Adipocyte (in vitro differentiated cells): ENCODE measurements at places on chromosomes 13 and 19.

GRCh38 chr19:41552558-41552957, 23.4 kb upstream of the CEACAM21 start:
- no peak for DNase-seq

DNA sequence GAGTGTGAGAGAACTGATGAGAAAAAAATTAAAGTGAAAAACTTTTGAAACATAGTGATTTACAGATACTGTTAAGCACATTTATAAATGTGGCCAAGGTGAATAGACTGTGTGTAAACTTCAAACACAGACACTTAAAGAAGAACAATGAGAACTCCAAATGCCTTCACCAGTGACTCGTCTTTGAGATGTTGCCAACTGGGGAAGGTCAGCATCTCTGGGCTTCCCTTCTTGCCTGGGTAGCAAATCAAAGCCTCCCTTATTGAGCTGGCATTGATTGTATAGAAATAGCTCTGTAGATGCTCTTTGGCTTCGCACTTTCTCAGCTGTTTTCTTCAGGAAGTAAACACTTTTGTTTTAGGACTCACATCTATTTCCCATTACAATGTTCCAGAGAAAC, 177.3 kb upstream of the SGCG start:
- DNase-seq, result no peak

GRCh38 chr19:6484230-6484629, 2.6 kb upstream of the DENND1C start:
- no peak for DNase-seq

DNA sequence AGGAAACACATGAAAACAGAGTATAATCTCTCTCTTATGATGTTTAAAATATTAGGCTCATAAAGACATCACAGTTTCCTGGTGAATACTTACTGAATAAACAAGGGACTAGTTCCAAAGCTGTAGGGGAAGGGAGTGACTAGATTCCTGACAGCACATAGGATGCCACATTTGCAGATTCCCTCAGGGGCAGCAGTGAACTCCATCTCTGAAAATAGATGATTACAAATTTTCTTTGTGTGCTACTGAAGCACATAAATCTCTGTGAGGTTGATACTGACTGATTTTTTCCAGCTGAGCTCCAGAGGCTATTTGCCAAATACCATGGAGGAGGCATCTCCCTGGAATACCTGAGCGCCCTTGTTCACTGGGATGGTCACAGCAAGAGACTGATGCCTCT, 77.3 kb downstream of the FGF9 start:
- DNase-seq, result no peak

DNA sequence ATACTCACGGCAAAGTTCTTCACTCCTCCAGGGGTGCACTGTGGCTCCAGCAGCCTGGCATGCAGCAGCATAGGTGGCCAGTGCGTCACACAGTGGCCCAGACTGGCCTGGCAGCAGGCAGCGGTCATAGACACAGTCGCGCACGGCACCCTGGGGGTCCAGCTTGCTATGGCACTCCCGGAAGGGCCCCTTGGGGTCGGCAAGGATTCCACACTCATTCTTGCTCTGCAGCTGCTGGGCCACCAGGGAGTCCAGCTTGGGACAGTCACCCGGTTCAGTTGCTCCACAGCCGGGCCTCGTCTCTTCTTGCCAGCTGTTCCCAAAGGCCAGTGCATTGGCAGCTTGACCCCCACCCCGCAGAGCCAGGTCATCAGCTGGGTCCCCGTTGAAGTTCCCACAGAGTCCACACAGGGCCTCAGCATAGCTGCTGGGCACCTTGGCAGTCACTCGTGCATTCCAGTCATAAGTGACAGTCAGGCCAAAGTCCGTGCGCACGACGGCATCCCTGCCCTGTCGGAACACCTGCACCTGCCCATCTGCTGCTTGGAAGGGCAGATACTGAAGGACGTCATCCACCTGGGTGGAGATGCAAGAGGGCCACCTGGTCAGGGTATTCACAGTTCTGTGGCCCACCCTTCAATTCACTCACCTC, 20.6 kb downstream of the FCGBP start:
- no peak for DNase-seq

DNA sequence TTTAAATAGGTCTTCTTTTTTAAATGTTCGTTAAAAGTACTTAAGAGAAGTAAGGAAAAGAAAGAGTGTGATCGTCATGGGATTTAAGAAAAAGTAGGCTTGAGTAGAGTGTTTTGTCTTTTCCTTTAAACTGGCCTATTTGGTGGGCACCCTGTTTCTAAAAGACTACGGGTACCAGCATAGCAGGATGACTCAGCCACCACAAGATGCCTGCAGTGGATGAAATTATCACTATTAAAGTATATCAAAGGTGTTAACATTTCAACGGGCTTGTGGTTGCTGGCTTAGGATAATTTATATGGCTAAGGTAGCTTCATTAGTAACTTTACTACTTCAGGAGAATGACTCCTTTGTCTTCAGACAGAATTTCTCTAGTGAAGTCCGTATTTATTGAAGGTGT, 112.6 kb downstream of the STARD13 start:
- no peak for DNase-seq

DNA sequence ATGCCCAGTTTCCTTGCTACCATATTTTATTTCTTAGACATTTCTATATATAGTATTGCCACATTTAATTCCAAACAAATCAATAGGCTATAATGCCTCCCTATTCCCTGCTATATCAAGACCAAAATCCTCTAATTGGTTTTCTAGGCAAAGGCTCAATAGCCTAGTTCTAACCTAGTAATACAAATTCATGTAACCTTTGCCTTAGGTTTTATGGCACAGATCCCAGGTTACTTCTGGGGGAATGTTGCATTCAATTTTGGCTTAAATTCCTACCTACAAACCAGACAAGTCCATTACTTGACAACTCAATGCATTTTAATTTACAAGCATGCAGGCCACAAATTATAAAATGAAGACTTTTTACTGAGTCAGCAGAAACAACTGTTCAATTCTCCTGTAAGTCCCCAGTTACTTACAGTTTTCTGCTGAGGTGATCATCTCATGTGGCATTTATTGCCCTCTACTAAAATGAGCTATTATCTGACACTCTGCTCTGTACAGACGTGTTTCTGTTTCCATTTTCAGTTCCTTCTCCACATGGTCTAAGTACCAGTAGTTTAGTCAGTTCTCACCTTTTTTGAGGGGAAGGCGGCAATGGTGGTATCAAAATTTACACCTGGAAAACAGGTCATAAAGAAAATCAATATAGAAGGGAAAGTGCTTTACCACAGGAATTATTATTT, 11.7 kb downstream of the KCNRG start:
- DNase-seq, result no peak

GRCh38 chr13:36207672-36208071, 6.7 kb downstream of the SOHLH2 start:
- DNase-seq, result no peak

- DNase-seq, result no peak
Observed at GRCh38 chr13:111518161-111518792, 197.8 kb downstream of the TEX29 start.

DNA sequence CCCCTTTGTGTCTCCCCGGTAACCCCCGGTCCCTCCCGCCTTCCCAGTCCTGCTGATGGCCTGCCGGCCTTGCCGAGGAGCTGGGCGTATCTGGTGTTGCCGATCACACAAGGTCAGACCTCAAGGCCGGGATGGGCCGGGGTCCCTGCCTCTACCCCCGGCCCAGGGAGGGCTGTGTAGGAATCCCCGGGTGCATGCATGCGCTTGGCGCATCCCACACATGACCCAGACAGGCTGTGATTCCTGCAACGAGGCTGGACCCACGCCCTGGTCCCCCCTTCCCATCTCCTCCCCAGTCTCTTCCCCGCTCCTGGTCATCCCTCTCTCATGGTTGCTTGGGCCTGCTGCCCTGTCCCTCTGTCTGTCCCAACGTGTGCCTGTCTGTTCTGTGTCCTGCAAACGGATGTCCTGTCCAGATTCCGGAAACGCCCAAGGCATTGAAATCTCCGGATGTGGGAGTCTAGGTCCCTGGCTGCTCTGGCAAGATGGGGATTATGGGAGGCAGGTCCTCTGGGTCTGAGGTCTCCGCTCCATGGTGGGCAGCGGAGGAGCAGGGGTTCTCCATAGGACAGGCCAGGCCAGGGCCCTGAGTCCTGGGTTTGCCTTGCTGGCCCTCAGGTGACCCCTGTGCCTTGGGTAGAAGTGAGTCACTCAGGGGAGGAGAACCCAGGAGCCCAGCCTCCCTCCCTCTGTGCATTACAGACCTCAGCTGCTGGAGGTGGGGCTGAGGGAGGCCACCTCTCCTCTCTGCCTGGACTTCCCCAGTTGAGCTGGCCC, 1.6 kb downstream of the PKN1 start:
- peak; percentile 64 for DNase-seq

- DNase-seq, result no peak
Observed at GRCh38 chr19:14603990-14604387, 21.1 kb downstream of the CLEC17A start.

- peak; percentile 96 for DNase-seq
Observed at GRCh38 chr19:11137542-11138384, 17.8 kb downstream of the SPC24 start.

DNA sequence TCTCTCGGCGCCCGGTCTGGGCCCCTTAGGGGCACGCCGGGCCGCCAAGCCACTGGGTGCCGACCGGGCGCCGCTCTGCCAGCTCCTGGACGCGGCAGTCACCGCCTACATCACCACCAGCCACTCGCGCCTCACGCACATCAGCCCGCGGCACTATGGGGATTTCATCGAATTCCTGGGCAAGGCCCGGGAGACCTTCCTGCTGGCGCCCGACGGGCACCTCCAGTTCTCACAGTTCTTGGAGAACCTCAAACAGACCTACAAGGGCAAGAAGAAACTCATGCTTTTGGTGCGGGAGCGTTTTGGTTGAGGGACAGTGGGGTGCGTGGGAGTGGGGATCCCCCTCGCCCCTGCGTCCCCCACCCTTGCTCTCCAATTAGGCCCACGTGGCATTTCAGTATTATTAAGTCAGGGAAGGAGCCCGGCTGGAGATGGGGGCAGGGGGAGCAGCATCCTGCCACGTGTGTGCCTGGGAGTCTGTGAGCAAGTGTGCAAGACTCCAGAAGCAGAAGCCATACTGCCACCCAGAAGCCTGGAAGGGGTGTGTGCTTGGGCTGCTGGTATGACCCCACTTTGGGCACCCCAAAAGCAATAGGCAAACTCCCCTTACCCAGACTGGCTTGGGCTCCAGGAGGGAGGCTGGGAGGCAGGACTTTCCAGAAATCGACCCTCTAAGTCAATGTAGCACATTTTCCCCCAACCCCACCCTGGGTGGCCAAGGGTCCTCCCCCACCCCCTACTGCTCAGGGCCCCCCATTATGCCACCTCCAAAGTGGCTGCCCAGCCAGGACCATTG, 35.7 kb downstream of the ZSWIM4 start:
- DNase-seq, result peak; percentile 34

DNA sequence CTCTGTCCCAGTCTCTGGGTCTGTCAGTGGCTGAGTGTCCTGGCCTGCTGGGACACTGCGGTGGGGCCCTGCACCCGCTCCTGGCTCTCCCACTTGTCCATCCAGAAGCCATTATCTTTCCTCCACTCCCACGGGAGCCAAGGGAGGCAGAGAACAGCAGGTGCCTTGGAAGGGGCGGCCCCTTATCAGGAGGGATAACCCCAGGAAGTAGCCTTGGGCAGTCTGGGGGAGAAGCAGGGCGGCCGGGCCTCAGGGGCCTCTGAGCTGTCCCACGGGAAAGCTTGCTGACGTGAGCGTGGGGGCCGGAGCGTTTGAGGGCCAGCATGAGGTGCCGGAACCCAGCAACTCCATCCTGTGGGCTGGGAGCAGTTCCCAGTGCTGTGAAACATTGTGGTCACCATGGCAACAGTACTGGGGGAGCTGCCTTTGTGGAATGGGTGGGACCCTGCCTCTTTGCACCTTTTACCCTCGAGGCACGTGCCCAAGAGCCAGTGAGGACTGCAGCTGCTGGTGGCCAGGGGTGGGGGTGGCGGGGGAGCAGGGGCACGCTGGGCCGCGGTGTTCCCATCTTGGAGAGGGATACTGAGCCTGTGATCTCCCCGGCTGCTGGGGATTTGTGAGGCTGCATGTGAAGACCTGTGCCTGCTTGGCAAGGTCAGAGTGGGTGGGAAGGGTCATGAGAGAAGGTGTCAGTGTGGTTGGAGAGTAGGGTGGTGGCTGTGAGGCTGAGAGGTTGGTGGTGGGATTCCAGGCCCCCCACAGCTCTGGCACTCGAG, 20.9 kb downstream of the KLHL26 start:
- no peak for DNase-seq

GRCh38 chr13:26220575-26220974, 1.5 kb downstream of the RNF6 start:
- peak; percentile 49 for DNase-seq

- DNase-seq, result no peak
Observed at GRCh38 chr19:54364775-54365257, at the start of gene LAIR1. TSS of gene LAIR1 (minus strand) at chr19:54364931. CDS start at chr19:54364804, 127 bp downstream.

DNA sequence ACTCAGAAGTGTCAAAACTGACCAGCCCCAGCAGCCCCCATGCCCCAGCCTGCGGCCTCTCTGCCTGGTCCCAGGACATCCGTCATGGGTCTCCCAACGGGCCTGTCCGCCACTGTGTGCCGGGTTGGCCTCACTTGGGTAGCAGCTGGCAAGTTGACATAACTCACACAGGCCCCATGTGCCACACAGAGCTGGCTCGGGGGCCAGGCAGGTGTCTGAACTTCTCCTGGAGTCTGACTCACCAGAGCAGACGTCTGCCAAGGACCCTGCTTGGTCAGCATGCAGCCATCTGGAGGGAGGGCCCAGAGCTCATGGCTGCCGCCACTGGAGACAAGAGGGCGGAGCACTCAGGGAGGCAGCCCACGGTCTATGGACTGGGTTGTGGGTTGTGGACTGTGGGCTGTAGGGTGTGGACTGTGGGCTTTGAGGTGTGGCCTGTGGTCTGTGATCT, 32.0 kb upstream of the TMEM255B start:
- peak; percentile 8 for DNase-seq

DNA sequence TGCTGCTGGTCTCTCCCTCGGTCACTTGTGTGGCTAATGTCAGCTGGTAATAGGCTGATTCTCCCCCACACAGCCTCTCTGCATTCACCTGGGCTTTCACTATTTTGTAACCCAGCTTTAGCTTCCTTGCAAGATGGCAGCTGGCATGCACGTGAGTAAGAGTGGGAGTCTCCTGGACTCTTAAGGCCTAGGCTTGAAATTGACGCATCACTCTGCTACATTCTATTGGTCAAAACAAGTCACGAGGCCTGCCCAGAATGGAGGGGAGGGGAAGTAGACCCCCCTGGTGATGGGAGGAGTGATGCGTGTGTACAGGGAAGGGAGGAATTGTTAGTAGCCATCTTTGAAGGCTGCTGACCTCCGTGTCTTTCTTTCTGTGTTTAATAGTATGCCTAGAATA, 24.9 kb upstream of the PNMA8B start:
- no peak for DNase-seq

GRCh38 chr19:2188708-2189385, 25.1 kb downstream of the DOT1L start:
- DNase-seq, result no peak

DNA sequence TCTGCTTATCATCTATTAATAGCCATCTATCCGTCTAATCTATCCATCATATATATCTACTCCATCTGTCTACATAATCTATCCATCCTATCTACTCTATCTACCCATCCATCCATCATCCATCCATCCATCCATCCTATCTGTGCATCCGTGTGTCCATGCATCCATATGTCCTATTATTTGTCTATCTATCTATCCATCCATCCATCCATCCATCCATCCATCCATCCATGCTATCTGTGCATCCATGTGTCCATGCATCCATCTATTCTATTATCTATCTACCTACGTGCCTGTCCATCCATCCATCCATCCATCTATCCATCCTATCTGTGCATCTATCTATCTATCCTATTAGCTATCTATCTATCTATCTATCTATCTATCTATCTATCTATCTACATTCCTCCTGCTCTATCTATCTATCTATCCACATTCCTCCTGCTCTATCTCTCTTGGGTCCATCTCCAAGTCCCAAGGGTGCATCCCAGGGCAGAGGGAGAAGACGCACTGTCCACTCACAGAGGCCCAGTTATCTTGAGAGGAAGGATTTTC, 1.9 kb downstream of the CYP4F2 start:
- DNase-seq, result no peak

GRCh38 chr13:24225062-24225461, 64.5 kb downstream of the SPATA13 start:
- no peak for DNase-seq
